ENCODE measurements at places on chromosomes 11 and 22. TPM values are rescaled to one million over a fixed set of nuclear protein-coding genes. Genes with fewer than 3 reads are reported as not detected.

DNA sequence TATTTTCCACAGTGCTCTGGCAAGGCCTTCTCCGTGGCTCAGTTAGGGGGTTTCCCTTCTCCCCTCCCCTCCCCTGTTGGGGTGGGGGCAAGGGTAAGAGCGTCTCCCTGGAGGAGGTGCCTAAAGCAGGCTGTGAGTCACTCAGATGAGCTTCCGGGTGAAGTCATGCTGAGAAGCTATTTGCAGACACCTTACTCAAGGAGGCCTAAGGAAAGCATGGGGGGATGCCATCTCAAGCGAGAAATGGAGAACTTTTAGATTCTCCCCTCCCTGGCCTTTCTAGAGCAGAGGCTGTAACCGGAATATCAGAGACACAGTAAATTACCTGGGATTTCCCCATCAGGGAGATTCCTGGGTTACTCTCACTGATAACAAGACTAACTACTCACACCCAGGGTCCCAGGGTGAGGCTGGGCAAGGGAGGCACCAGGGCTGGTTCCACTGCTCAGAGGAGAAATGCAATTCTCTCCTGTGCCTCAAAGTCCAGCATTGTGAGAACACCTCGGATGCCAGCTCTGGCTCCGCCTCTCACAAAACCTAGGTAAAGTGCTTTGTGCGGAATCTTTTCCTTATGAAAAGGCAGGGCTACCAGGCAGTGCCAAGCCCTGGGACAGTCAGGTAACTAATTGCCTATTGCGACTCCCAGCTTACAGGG is 123.6 kb downstream of the ABTB2 start:
- peak; percentile 89 for DNase-seq

The WNT11 gene
- total RNA-seq = 1.6 TPM

GRCh38 chr11:72227316-72228228 is 3.0 kb downstream of the INPPL1 start:
- no peak for DNase-seq

DNA sequence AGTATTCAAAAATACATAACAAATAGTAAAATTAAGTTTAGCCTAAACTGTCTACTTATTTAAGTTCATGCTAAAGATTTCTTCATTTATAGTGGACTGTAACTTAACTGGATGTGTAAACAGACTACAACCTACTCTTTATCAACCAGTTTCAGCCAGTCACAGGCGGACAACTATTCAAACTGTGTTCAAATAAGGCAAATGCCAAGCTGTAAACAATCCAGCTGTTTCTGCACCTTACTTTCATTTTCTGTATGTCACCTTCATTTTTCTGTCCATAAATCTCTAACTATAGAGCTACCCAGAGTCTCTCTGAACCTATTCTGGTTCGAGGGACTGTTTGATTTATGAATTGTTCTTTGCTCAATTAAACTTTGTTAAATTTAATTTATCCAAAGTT is 992.8 kb downstream of the DLG2 start:
- no peak for DNase-seq

The TSSK2 gene
- not detected for total RNA-seq

- no peak for DNase-seq
Observed at GRCh38 chr11:68506908-68507307, 46.4 kb downstream of the PPP6R3 start.

DNA sequence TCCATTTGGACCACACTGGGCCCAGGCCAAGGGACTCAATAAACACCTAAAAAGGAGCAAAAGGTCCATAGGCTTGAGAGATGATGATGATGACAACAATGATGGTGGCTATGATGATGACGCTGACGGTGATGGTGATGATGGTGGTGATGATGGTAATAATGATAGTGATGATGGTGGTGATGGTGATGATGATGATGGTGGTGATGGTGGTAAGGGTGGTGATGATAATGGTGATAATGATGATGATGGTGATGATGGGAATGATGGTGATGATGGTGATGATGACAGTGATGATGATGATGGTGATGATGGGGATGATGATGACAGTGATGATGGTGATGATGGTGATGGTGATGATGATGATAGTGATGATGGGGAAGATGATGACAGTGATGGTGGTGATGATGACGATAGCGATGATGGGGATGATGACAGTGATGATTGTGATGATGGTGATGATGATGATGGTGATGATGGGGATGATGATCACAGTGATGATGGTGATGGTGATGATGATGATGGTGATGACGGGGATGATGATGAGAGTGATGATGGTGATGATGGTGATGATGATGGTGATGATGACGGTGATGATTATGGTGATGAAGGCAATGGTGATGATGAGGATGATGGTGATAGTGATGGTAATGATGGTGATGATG is 7.1 kb upstream of the RASD2 start:
- no peak for DNase-seq

The PATE2 gene
- not detected for total RNA-seq

- no peak for DNase-seq
Observed at GRCh38 chr11:102552447-102553194, 22.1 kb upstream of the MMP7 start.

- no peak for DNase-seq
Observed at GRCh38 chr11:20627701-20628100, 28.3 kb downstream of the SLC6A5 start.

DNA sequence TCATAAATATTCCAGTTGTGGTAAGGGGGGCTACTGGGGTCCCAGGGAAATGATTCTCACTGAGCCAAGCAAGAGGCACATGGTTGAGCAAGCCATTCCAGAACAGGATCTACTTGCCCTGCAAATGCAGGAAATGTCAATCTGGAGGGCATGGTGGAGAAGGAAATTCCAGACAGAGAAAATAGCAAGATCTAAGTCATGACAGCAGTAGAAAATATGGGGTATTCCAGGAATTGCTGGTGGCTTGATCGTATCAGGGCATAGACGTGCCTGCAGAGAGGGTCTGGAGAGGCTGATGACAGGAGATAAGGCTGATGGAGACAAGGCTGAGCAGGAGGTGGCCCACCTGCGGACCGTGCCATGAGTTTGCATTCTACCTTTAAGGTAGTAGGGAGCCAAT is 566.3 kb upstream of the CADM1 start:
- DNase-seq = no peak

The RTN4R gene
- 8.9 TPM for total RNA-seq

The SYT7 gene
- 0.27 TPM for total RNA-seq

- no peak for DNase-seq
Observed at GRCh38 chr22:17974087-17974486, 50.3 kb downstream of the MICAL3 start.

GRCh38 chr11:72602250-72602904 is 71.8 kb downstream of the PDE2A start:
- no peak for DNase-seq

DNA sequence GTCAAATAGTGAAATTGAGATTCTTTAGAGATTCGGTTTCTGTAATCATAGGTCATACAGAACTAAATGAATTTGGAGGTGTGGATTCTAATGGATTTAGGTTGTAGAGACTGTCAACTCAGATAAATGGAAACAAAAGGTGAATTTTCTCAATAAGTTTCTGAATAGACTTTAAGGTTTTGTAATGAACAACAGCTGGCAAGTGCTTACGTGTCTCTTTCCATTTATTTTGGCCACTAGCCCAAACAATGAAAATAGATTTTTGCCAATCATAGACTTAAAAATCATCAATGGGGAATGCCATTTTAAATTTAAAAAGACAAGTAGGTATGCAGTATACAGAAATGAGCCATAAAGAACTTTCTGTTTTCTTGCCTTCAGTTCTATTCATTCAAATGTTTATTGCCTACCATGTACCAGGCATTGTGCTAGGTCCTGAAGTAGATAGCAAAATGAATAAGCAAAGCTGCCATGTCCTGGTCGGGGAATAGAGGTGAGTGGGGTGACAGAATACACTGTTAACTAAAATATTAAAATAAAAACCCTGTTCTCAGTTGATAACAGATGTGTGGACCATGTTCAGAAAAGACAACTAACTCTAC is 16.9 kb upstream of the TMEM135 start:
- DNase-seq = no peak

- no peak for DNase-seq
Observed at GRCh38 chr11:37572491-37573171, 974.6 kb upstream of the RAG2 start.

- DNase-seq = no peak
Observed at GRCh38 chr22:39503630-39504029, 1.5 kb downstream of the MIEF1 start.

DNA sequence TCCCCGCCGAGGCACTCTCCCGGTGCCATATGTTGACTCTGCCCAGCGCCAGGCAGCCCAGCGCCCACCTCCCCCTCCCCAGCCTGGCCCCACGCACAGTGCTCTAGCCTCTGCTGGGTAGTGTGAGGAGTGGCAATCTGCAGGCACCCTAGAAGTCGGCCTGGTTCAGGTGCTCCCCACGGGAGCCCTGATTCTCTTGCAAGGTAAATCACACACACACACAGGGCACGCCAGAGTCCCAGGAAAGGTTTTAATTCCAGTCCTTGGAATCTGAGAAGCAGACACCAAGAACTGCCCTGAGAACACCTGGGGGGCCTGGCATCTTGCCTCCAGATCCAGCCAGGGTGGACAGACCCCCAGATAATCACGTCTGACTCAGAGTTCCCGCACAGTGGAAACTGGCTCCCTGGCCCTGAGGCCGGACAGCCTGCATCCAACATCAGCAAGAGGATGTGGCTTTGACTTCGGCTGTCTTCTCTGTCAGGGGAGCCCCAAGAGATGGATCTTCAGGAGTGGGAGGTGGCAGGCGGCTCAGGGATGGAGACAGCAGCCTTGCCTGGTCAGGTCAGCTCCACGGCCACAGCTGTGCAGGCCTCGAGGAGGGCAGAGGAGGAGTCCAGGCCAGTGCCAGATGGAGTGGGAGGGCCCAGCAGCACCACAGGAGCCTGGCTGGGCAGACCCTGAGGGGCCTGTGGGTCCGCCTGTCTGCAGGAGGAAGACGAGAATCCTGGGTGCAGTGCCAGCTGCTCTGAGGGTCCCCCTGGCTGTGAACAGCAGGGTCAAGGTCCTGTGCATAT is 1.1 kb upstream of the RIN1 start:
- DNase-seq = no peak

All from hematopoietic multipotent progenitor cell (in vitro differentiated cells).